Natural killer cell treated with Interleukin-12 subunit alpha and Interleukin-12 subunit beta and Interleukin-15 and Interleukin-18, amount 100 ng/mL, for 72 hours (primary cell): ENCODE measurements at places on chromosomes 12 and 14. TPM values are rescaled to one million over a fixed set of nuclear protein-coding genes. Genes with fewer than 3 reads are reported as not detected.
A peak's percentile ranks its signal among the peaks of the same experiment; 100 is the strongest.

DNA sequence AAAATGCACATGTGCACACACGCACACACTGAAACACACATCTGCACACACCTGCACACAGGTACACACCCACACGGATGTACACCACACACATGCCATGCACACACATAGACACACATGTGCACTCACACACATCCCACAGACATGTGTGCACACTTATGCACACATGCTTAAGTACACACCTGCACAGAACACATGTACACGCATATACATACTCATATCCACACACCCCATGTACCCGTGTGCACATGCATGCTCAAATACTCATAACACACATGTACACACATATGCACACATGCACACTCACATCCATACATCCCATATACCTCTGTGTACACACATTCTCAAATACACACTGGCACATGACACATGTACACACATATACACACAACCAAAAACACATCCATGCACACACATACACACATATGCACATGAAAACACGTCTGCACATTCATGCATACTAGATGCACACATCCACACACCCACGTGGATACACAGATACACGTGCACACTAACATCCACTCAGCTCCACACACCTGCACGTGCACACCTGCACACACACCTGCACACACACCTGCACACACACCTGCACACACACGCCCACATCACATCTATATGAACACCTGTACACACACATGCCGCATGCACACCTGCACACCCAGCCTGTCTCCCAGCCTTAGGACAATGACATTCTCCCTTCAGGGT lies 336.7 kb downstream of the ADGRD1 start:
- no peak overlapping the region for H3K4me3 ChIP-seq
- H3K27ac ChIP-seq, result no peak overlapping the region
- no peak for DNase-seq
- H3K36me3 ChIP-seq, result no peaks in the 10 kb centered on the region
- H3K4me1 ChIP-seq, result no peaks in the 10 kb centered on the region

DNA sequence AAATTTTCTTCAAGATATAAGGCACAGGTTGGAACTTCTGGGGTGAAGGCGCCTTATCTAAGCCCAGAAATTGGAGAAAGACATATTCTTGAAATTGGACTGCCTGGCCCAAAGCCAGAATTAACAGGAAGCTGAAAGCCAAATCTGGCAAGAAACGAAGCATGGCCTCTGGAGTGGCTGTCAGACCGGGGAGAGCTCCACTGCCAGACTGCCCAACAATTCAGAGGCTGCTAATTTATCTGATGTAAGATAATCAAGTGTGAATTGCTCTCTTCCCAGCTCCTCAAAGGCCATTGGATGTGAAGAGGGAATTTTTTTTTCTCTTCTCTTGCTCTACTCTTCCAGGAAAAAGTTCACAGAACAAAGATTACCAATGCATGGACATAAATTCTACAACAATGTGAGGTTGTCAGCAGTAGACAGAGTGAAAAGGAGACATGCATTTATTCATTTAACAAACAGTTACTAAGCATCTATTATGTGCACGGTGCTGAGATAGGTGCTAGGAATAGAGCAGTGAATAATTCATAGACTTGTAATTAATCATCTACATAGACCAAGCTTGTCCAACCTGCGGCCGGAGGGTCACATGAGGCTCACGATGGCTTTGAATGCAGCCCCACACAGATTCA lies at the start of gene GDF3:
GDF3 (minus strand) TSS at position 210 of the 632 bp plus-strand sequence; CDS start at position 163, 47 bp downstream.
- H3K36me3 ChIP-seq, result no peaks in the 10 kb centered on the region
- no peak for DNase-seq
- H3K27ac ChIP-seq, result no peak within 1 kb of the TSS
- H3K4me3 ChIP-seq, result no peak within 1 kb of the TSS
- H3K4me1 ChIP-seq, result peaks cover 10% of the 10 kb centered on the region

- peaks cover 34% of the 10 kb centered on the region for H3K4me1 ChIP-seq
- peak overlapping the region; percentile 78 for H3K27ac ChIP-seq
- peak overlapping the region; percentile 85 for H3K4me3 ChIP-seq
- DNase-seq, result no peak
- H3K27me3 ChIP-seq, result peaks cover 18% of the 10 kb centered on the region
Measured at GRCh38 chr14:93978735-93979134, 2.4 kb upstream of the ASB2 start.

The PLD4 gene
- not detected for total RNA-seq

The ZDHHC22 gene
- total RNA-seq, result not detected
